ENCODE measurements at places on chromosomes 5 and 9.

DNA sequence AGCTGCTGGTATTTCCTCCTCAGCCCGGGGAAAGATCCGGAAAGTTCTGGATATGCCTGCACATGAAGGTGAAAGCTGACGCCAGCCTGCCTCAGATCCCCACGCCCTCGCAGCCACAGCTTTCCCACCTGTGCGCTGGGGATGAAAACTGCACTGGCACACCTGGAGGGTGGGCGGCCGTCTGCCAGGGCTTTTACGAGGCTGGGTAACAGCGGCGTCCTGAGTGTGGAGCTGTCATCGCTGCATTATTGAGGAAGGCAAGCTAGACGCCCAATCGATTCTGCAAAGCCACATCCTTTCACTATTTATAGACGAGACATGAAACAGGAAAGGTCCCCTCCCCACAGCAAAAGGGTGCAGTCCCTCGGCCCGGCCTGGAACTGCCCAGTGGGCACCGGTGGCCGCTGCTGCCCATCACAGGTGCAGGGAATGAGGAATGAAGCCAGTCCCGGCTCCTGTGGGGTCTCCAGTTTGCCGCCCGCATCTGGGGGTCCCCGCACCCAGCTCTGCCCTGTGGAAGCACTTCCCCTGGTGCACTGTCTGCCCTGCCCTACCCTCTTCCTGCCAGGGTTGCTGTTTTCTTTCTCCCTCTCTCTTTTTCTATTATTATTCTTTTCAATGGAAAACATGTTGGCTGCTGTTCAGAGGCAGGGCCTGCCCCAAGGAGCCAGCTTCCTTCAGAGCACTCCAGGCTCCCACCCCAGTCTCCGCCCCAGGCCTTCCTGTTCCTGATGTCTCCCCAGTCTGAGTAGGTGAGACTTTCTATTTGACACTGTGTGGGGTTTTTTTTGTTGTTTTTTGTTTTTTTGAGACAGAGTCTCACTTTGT is 7.0 kb downstream of the NOTCH1 start:
- DNase-seq, result no peak

- DNase-seq, result no peak
These were observed 83.0 kb downstream of the NDUFS4 start for GRCh38 chr5:53643445-53643844.

DNA sequence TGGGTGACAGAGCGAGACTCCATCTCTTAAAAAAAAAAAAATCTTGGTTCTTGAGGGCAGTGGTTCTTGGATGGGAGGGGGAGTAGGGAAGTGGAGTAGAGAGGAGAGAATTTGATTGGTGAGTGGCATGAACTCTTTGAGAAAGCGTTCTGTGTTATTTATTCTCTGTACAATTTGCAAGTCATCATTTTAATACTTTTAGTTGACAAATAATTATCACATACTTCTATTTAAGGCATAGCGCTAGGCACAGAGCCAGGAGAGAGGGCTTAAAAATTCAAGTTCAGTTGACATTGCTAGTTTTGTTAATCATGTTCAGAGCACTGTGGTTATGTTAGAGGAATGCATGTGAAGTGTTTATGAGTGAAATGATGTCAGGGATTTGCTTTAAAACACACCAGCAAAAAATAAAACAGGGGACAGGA is 24.6 kb downstream of the HSDL2 start:
- no peak for DNase-seq

GRCh38 chr9:137216188-137216965 is 5.7 kb downstream of the RNF208 start:
- DNase-seq, result no peak

GRCh38 chr5:5419291-5420210 is 2.9 kb upstream of the ICE1 start:
- DNase-seq, result no peak

DNA sequence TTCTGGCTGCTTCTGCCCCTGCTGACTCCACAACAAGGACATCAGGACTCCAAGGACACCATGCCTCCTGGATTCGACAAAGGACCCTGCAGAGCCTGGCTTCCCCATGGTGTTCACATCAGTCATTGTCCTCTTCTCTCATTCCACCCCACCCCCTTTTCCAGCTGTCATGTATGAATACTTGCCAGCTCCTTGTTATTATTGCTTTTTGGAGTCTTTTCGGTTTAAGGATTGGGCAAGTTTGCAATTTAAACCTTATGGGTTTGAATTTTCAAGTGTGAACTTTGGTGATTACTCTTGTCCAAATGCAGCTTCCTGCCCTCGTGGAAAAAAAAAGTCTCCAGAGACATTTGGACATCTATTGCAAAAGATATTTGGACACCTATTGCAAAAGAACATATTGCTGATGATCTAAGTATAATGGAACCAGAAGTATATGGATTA is 14.2 kb upstream of the LVRN start:
- DNase-seq, result no peak

- DNase-seq, result no peak
These were observed 210.7 kb upstream of the SLC24A2 start for GRCh38 chr9:19999491-20000057.

DNA sequence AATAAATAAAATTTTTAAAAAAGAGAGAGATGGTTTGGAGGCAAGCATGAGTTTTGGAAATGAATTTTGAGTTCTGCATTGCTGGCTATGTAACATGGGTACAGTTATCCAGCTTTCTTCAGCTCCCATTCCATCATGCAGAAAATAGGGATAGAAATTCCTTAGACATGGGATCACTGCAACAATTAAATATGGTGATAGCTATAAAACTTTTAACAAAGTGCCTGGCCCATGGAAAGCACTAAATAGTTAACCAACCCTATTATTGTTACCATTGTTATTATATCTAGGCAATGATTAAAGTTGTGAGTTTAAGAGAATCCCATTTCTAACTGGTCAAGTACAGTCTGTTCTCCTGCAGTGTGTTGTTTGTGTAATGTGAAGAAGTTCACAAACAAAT is 115.4 kb upstream of the GAS1 start:
- no peak for DNase-seq

- no peak for DNase-seq
These were observed 300.3 kb downstream of the EFNA5 start for GRCh38 chr5:107370396-107370968.

- DNase-seq, result no peak
These were observed 9.1 kb upstream of the RFK start for GRCh38 chr9:76403352-76403751.

GRCh38 chr5:43638546-43638945 is 35.6 kb downstream of the NNT start:
- no peak for DNase-seq

DNA sequence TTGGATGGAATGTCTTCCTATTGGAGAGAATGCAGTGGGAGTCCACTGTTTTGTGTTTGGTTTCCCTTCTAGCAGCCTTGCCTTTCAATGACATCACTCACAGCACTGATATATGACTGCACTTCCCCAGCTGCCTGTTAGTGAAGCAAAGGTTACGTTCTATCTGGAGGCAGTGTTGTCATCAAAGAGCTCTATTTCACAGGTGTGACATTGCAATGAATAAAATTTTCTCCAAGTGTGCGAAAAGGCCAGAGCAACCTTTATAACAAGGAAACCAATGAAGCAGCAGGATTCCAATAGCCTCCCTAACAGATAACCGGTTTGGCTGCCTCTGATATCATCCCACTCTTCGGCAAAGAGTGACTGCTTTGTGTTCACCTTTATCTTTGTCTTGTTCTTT is 523.5 kb upstream of the ZNF608 start:
- DNase-seq, result no peak

GRCh38 chr5:43335681-43336080 is 22.5 kb upstream of the HMGCS1 start:
- DNase-seq, result no peak

- no peak for DNase-seq
These were observed 35.8 kb upstream of the MEGF10 start for GRCh38 chr5:127254729-127255284.

Measured in coronary artery (tissue), 2 donors.